ENCODE measurements at places on chromosomes 5 and 9.

GRCh38 chr9:107351382-107352045, 68.4 kb downstream of the RAD23B start:
- DNase-seq = peak; percentile 28

DNA sequence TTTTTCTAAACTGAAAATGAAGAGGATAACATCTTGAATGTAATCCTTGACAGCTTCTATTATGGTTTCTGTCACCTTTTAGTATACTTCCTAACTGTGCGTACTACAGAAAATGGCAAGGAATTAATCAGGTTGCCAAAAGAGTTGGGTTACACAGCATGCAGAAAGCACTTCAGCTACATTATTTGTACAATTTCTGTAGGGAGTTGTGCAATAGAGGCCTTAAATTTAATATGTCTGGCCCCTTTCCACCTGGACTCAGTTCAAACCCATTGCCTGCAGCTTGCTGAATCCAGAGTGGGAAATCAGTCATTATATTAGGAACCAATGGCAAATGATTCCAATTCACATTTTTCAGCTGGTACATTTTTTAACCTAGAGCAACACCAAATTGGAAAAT, 549.7 kb downstream of the CSNK1G3 start:
- no peak for DNase-seq

- no peak for DNase-seq
Observed at GRCh38 chr5:132463811-132464155, 26.8 kb downstream of the IRF1 start.

DNA sequence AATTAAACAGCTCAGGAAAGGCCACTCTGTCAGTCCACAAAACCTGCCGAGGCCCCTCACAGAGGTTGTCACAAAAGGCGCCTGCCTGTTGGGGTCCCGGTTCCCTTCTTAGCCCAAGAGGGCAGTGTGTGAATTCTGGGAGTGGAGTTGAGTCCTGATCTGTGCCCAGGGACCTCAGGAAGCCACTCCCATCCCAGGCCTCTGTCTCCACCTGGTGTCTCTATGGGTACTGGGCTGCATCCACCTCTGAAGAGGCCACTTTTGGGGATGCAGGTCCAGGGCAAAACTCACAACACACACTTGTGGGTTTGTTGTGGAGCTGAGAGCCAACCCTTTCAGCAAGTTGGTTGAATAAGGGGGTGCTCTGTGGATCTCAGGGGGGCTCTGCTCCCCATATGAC, 74.3 kb upstream of the STXBP1 start:
- no peak for DNase-seq

DNA sequence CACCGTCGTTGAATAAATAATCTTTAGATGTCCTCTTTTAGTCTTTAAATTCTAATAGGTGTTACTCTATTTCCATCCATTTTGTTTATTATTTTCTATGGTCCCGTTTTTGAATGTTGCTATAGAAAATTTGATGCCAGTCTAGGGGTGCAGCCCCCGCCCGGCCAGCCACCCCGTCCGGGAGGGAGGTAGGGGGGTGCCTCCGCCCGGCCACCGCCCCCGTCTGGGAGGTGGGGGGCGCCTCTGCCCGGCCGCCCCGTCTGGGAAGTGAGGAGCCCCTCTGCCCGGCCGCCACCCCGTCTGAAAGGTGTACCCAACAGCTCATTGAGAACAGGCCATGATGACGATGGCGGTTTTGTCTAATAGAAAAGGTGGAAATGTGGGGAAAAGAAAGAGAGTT, 2372.2 kb upstream of the WWC1 start:
- no peak for DNase-seq

GRCh38 chr5:13957032-13957645, 12.7 kb upstream of the DNAH5 start:
- no peak for DNase-seq

GRCh38 chr9:136726631-136727191, 14.3 kb downstream of the DIPK1B start:
- no peak for DNase-seq

- no peak for DNase-seq
Observed at GRCh38 chr5:99453196-99453595, 524.4 kb upstream of the CHD1 start.

- no peak for DNase-seq
Observed at GRCh38 chr5:34583167-34583566, 73.0 kb upstream of the RAI14 start.

DNA sequence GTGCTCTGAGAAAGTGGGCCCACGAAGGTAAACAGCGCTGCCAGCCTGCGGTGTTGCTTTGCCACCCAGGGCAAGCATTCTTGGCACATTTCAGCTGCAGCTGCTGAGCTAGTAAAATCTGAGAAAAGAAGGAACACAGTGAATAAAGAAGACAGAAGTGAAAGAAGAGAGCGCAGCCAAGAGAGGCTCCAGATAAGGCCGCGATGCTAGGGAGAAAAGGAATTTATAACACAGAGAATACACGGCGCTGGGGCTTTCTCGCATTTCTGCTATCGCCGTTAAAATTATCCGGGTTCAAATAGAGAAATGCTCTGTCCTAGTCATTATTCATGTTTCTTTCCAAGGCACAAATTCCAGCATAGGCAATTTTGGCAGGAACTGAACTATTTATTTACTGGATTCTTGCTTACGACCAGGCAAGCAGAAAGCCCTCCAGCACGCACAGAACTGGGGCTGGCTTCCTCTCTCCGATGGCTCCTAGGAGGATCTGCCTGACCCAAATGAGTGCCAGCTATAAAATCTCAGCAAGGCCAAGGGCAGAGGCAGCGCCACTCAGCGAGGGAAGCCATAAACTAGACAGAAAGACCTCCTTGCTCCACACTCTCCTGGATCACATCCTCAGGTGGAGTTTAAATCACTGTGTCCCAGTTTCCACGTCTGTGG, 111.2 kb downstream of the ATPSCKMT start:
- no peak for DNase-seq

DNA sequence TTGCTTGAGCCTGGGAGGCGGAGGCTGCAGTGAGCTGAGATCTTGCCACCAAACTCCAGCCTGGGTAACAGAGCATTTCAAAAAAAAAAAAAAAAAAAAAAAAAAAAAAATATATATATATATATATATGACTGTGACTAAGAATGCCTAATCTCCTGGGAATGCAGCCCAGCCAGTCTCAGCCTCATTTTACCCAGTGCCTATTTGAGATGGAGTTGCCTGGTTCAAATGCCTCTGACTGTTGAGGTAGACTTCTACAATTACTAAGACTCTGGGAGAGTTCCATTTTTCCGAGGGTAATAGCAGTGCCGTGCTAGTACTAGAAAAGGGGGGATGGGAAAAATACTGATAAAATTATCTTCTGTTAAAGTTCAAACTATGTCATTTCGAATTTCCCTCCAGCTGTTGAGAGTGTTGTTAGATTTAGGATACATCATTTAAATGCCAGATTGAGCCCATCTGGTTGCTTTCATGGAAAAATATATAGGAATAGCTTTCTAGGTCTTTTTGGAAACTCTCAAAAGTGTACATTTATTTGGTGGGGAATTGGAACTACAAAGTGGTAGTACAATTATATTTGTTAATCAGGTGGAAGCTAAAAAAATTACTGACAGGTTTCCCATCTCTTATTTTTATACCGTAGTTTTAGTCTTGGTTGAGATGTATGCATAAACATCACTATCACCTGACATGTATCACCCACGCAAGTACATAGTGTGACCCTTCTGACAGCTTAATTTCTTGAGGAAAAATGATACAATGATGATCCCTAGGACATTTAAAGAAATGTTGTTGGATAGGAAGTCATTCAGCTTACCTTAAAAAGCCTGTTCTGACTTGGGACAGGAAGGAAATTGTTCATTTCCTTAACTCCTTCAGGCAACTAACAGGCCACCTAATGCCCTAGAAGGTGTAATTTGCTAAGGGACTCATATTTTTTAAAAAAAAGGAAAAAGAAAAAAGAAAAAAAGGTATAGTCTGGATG, 214.9 kb downstream of the ADAMTSL1 start:
- no peak for DNase-seq

DNA sequence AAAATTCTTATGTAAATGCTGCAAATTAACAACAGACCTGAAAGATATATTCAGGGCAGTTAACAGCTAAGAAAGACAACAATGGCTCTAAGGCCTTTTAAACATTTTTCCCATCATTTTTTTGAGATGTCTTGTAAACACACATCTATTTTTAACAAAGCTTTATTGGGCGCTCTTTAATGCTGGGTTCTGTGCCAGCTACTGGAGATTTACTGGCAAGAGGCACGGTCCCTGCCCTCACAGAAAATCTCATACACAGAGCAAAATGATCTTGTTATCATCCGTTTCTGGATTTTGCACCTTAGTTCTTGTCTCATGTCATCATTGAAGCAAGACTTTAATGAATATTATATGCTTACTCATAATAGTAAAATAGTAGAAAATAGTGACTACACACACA, 1022.3 kb upstream of the WWC1 start:
- DNase-seq = no peak

DNA sequence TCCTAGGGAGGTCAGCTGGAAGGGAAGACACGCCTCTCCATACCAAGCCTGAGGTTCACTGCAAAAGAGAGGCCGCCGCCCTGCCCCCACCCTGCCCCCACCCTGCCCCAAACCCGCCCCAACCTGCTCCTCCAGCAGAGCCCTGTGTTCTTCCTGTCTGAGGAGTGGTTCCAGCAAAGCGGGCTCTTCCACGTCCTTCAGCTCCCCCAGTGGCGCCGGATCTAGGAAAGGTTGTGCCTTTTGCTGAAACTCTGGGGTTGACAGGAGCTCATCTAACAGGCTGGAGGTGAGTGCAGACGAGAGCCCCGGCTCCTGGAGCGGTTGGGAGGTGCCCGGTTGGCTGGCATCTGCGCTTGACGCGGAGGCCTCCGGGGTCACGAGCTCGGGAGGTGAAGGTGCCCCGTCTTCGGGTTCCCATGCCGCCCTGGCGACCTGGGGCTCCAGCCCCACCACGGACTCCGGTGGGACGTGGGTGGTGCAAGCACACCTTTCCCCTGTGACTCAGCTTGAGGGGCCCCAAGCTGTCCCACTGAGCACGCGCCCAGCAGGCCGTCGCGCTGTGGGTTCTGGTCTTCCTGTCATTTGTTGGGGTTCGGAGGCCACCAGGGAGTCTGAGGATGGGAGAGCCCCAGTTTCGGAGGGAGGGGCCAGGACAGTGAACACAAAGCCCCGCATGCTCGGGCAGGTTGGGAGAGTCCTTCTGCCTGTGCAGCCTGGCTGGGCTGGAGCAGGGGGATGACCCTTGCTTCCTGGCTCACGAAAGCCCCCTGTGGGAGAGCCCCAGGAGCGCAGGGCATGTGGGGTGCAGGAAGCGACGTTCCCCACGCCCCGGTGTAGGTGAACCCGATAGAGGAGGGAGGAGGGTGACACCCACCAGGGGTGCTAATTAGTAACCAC, 1467.1 kb downstream of the FOXD4L5 start:
- peak; percentile 79 for DNase-seq

- DNase-seq = no peak
Observed at GRCh38 chr5:83586874-83587776, 115.6 kb downstream of the VCAN start.

DNA sequence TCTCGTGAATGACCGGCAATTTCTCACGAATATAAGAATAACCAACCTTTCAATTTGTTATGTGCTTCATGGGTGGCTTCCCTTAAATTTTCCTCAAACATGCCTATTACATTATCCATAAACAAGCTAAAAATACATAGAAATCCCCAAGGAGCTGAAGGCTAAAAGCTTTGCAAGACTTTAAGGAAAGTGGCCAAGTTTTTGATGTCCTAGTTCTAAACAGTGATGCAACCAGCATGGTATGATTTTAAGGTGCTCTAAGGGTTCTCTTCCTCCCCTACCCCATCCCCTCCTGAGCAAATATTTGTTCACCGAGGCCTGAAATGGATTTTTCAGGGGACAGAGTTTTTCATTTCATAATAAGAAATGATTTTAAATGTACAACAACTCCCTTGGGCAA, 79.8 kb downstream of the RGS7BP start:
- no peak for DNase-seq

GRCh38 chr5:179130101-179130681, 70.0 kb downstream of the ZNF354C start:
- peak; percentile 19 for DNase-seq

- no peak for DNase-seq
Observed at GRCh38 chr9:116546711-116547581, 140.2 kb upstream of the TRIM32 start.

- peak; percentile 40 for DNase-seq
Observed at GRCh38 chr5:174425271-174425963, 299.0 kb upstream of the MSX2 start.

DNA sequence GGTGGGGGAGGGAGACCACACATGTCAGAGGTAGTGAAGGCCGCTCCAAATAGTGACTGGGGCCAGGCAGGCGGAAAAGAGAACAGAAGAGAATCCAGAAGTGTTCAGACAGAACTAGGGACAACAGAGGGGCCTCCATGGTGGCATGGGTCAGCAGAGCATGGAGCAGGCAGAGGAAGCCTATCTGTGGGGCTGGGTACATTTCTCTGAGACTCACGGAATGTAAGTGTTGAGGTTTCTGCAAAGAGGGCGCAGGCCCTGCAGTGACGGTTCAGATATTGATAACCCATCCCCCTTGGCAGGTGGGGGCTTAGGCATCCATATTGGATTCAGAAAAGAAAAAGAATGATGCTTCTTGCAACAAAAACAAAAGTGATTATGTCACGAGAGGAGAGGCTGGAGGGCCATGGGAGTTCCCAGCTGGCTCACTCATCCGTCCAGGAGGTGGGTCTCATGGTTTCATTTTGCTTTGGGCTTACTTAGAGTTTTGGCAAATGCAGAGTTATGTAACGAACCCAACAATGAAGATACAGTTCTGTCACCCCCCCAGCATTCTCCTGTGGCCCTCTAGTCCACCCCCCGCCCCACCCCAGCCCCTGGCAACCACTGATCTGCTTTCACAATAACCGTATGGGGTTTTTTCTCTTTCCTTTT, 5.4 kb upstream of the RMND5B start:
- no peak for DNase-seq

DNA sequence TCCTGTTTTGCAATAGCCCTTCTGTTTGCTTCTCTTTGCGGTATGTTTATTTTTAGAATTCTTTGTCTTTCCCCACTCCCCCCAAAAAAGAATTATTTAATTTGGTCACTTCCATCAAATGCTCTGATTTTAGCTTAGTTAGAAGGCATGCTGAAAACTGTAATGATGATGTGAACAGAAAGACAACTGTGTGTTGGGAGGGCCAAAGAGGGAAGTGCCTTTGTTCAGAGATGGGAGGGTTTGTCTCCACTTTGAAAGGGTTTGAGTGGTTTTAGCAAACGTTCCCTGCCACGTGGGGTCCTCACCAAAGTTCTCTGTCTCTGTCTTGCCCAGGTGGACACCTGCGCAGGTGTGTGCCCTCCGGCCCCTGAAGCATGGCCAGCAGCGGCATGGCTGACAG, 41.9 kb downstream of the SYK start:
- DNase-seq = no peak

Data from breast epithelium (tissue), 4 donors.